Panc1 (cell line): ENCODE measurements at places on chromosomes 3 and 15.

DNA sequence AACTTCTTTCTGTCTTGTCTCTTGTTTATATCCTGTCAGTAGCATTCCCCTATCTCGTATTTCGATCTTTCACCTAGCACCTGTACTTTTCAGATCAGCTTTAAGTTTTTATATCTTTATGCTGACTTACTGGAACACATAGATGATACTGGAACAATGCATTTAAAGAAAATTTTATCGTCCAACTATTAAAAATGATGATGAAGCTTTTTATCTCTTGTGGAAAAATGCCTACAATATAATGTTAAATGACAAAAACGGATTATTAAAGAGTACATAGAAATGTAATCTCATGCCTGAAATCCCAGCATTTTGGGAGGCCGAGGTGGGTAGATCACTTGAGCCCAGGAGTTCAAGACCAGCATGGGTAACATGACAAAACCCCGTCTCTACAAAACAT, 139.5 kb downstream of the ZPLD1 start:
- no peaks in the 10 kb centered on the region for H3K4me1 ChIP-seq
- no peaks in the 10 kb centered on the region for H3K27me3 ChIP-seq
- H3K36me3 ChIP-seq = no peaks in the 10 kb centered on the region
- H3K4me3 ChIP-seq = no peak overlapping the region

DNA sequence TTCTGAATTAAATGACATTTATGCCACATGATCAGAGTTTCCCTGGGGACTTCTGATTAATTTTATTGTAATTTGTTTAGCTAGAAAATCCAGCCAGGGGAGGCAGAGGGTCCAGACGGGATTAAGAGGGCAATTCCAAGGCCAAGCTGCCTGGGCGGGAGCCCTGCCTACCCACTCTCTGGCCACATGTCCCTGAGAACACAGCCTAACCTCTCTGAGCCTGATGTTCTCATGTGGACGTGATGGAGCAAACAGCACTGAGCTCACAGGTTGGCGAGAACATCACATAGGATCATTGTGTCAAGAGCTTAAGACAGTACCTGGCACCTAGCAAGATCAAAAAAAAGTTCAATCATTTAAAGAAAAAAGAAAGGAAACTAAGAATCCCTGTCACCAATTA, 1.0 kb downstream of the LRRC2 start:
- no peak for DNase-seq
- H3K27me3 ChIP-seq = peaks cover 5% of the 10 kb centered on the region
- no peaks in the 10 kb centered on the region for H3K4me1 ChIP-seq
- H3K27ac ChIP-seq = no peak overlapping the region
- H3K36me3 ChIP-seq = no peaks in the 10 kb centered on the region

DNA sequence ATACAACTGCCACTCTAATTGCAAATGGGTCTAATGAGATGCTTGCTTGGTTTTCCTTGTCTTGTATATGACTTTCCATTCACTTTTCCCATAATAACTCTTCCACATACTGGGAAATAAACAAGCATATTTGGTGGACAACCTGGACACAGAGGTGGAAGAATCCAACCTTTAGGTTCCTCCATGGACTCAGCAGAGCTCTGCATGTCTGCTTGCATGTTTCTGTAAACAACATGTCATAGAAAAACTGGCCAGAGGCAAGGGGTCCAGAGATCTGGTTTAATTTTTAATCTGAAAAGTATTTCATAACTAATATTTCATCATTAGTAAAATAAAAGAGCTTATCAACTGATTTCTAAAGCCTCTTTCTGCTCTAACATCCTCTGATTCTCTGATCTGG, 30.2 kb downstream of the GOLIM4 start:
- DNase-seq = no peak
- H3K36me3 ChIP-seq = no peaks in the 10 kb centered on the region
- no peak overlapping the region for H3K27ac ChIP-seq
- H3K4me1 ChIP-seq = no peaks in the 10 kb centered on the region
- H3K4me3 ChIP-seq = no peak overlapping the region
- no peaks in the 10 kb centered on the region for H3K27me3 ChIP-seq

DNA sequence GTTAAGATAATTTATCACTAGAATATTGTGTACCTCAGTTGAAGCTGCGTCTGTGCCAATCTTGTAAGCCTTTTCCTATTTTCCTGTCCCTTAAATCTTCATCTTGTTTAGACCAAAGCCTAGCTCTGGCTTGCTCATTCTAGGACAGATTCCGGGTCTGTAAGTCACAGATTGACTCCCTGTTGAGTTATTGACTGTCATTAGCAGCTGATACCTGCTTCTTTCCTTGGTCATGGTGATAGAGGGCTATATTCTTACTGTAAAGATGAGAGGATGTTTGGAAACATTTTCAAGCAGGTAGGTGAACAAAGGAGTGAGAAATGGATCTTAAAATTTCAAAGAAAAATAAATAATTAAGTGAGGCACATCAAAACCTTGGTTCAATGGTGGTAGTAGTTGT, 200.2 kb downstream of the KCNH8 start:
- no peak overlapping the region for H3K27ac ChIP-seq
- DNase-seq = no peak
- H3K36me3 ChIP-seq = no peaks in the 10 kb centered on the region
- no peak overlapping the region for H3K4me3 ChIP-seq

GRCh38 chr3:148866261-148866660, 1.2 kb downstream of the CPA3 start:
- H3K4me3 ChIP-seq = no peak overlapping the region
- peaks cover 23% of the 10 kb centered on the region for H3K27me3 ChIP-seq
- no peaks in the 10 kb centered on the region for H3K4me1 ChIP-seq
